ENCODE measurements at places on chromosomes 16 and 17. TPM values are rescaled to one million over a fixed set of nuclear protein-coding genes. Genes with fewer than 3 reads are reported as not detected.

The KRT39 gene
- total RNA-seq: not detected

DNA sequence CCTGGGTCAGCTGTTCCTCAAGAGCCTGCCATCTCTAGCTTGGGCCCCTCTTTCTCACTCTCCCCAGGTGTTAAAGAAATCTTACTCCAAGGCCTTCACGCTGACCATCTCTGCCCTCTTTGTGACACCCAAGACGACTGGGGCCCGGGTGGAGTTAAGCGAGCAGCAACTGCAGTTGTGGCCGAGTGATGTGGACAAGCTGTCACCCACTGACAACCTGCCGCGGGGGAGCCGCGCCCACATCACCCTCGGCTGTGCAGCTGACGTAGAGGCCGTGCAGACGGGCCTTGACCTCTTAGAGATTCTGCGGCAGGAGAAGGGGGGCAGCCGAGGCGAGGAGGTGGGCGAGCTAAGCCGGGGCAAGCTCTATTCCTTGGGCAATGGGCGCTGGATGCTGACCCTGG is 6.8 kb downstream of the CNP start:
- no peak for DNase-seq

The STAC2 gene
- 2.9 TPM for total RNA-seq

The TMEM100 gene
- 17.0 TPM for total RNA-seq

DNA sequence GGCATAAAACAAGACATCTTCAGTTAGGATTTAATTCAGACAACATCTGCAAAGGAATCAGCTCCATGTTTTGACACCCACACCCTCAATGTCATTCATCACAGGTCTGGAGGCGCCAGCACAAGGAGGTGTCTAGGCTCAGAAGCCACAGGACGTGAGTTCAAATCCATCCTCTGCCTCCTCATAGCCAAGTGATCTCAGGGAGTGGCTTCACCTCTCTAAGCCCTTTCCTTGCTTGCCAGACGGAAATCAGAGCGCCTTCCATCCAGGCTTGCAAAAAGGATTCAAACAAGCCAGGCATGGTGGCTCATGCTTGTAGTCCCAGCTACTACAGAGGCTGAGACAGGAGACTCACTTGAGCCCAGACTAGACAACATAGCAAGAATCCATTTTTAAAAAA is 84.6 kb downstream of the GSG1L start:
- DNase-seq: no peak

DNA sequence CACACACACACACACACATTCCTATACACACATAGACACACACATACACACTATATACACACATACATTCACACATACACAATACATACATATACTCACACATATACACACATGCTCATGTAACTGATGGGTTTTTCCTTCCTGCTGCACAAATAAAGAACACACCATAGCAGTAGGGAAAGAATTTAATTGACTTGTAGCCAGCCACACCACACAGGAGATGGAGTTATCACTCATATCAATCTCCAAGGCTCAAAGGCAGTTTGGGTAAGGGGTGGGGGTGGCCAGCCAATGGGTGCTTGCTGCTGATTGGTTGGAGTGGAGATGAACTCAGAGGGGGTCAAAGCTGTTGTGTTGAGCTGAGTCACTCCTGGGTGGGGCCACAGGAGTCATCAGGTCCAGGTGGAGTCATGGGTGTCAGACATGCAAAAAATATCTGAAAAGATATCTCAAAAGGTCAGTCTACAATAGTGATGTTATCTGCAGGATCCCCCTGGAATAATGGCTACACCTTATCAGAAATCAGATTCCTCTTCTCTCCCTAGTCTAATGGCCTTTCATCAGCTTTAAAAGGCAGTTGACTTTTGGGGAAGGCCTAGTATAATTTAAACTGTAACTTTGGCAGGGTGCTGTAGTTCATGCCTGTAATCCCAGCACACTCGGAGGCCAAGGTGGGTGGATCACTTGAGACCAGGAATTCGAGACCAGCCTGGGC is 46.1 kb downstream of the WSB1 start:
- no peak for DNase-seq

- no peak for DNase-seq
Measured at GRCh38 chr16:23382279-23382678, 70.7 kb downstream of the COG7 start.

The SLX1A gene
- total RNA-seq: 7.4 TPM
